AG09319 (cell line): ENCODE measurements at places on chromosomes 5 and 9.
A peak's percentile ranks its signal among the peaks of the same experiment; 100 is the strongest.

DNA sequence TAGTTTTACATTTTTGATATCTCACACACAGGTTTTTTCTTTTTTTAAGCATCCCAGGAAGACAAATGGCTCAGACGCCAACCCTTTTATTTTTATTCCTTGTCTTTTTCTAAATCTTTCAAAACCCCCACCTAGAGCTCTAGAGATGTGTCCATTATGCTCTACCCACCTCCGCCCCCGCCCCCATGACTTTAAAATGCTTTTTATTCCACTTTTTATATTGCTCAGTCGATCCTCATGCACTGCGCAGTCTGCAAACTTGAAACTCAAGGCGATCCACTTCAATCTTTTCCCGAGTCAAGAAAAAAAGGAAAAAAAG is 411 bp upstream of the MAT2B start:
- no peak for DNase-seq

GRCh38 chr5:60943624-60944023 is 1.2 kb downstream of the ERCC8 start:
- DNase-seq, result no peak

DNA sequence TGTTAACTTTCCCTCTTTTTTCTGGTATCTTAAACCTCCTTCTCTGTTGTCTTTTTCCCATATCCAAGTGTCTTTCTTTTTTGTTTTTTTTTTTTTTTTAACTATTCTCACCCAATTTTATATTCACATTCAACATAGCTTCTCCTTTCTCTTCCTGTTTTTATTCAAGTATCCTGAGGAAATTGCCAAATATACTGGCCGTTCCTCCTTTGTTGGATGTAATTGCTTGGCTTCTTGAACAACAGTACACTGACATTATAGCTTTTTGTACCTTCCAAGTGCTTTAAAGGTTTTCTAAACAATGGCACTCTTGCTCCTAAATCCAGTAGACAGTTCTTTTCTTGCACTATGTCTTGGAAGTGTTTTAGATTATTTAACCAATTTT is 1146.8 kb downstream of the MAT2B start:
- DNase-seq, result no peak

DNA sequence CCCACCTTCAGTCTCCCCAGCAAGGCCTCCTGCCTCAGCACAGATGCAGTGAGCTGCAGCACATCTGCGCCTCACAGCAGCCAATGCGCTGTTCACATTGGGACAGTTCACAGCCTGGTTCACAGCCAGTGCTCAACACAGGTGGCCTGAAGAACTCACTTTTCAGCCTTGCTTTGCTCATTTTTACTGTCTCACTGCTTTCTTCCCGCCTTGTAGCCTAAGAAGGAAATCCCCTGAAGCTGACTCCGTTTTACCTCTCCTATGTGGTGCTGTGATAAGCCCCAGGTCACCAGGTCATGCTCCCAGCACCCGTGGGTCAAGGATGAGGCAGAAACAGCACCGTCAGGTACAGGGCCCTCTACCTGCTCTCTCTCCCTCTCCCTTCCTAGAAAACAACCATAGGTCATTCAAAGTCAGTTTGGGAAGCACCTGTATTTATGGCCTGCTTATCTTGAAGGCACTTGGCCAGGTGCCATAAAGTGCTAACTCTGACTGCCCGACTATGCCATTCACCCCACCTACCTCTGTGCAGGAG is 1.1 kb downstream of the GCNT4 start:
- no peak for DNase-seq

DNA sequence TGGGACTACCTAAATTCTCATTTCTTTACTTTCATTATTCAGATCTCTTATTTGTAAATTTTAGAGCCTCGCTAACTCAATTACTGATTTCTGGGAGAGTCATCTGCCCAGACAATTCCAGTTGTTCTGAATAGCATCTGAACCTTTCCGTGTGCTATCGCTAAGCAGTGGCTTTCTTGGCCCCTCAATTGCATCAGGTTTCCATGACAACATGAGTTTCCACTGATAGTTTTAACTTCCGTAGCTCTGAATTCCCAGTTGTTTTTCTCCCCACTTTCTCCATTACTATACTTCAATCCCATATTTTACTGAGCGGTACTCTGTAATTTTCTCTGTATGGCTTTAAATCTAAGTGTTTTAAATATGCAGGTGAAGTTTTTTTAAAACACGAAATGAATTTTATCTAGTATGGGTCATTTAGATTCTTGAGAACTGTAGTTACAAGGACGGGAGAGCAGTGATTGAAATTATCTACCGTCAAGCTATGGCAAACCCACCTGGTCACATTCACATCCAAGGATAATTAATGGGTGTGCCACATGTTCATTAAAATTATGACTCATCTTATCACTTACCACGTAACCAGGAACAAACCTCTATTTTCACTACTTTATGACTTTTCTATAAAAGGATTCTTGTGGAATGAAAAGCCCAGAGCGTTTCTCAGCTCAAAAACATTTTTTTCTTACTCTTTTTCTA is 223.5 kb upstream of the PCSK5 start:
- no peak for DNase-seq

DNA sequence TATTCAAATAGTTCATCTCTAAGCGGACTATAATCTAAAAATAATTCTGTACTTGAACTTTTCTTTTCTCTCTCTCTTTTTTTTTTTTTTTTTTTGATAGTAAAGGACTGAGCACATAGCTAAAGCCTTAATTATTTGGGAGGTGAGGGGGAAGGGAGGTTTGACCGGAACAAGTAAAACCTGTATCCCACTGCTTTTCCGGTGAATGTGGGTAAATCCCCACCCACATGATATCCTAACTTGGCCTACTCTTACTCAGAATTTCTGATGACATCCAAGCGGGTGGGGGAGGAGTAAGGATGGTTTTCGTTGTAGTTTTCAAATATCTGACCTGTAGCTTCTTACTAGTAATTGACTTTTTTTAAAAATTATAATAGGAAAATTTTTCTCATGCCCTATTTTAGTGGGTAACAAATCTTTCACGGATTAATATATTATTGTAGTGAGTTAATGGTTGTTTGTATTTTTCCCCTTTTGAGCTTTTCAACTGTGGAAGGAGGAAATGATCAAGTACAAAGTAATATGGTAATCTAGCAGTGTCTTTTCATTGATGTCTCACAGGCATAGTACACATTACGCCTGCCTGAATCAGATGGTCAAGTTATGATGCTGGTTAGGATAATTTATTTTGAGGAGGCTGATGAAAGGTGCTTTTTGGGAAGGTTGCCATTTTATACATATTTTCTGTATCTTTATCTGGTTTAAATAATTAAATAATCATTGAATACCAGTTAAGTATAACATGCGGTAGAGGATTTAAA is 2.2 kb upstream of the ELL2 start:
- DNase-seq, result no peak

- no peak for DNase-seq
These were observed 2.9 kb upstream of the MYOZ3 start for GRCh38 chr5:150658121-150658520.

DNA sequence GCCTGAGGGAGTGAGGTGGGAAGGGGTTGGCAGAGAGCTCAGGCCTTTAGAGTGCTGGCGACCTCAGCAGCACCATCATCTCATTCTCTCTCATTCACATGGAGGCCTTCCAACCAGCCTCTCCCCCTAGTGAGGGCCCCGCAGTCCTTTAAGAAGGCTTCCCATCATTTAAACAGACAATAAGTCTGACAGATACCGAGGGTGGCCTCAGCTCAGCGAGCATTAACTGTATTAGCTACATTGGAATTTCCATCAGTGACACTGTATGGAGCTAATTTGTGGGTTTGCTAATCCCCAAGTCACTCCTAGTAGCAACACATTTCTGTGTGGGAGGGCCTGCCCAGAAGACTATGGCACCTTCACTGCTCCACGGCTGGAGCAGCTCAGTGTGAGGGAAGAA is 75.8 kb downstream of the INSYN2B start:
- DNase-seq, result no peak

DNA sequence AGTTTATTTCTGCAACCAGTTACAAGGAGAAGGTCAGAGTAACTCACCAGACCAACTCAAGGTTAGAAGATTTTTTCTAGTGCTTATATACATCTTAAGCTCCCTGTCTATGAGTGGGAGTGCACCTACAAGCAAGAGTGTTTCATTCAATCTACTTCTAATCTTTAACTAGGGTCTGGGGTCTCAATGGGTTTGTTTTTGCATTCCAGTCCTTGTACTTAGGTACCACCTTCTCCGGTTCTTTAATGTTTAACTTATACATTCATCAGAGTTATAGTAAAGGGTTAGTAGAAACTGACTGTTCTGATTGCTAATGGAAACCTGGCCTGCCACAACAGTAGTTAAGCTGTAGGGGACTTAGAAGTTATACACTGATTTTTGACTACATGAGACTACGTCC is 271.7 kb downstream of the HTR1A start:
- DNase-seq, result no peak

DNA sequence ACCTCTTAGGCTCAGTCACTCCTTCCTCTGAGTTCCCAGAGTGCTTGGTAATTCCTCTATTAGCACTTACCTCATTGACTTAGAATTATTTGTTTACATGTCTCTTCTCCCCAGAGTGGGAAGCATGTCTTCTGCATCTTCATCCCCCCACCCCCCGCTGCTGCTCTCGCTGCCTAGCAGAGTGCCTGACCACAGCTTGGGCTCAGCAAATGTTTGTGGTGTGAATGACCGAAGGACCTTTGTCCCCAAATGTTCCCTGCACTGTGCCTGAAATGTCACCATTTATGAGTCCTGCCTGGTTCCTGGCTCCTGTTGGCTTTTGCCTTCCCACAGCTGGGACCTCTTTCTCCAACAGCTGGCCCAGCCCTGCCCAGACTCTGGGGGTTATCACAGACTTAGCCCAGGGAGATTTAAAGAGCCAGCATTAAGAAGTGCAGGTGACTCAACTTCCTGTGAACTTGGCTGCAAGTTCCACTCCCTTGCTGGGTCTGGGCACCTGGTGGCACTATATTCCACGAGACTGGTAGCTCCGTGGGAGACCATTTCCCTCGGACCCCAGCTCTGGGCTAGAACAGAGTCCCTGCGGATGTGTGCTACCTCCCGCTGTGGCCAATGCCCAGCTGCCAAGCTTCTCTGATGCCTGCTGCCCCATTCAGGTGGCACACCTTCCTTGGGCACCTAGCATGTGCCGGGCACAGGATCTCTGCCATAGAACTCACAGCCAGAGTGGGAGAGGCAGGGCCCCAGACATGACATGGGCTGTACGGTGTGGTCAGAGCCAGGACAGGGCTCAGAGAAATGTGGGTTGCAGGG is 1.8 kb upstream of the HMCN2 start:
- DNase-seq, result no peak

DNA sequence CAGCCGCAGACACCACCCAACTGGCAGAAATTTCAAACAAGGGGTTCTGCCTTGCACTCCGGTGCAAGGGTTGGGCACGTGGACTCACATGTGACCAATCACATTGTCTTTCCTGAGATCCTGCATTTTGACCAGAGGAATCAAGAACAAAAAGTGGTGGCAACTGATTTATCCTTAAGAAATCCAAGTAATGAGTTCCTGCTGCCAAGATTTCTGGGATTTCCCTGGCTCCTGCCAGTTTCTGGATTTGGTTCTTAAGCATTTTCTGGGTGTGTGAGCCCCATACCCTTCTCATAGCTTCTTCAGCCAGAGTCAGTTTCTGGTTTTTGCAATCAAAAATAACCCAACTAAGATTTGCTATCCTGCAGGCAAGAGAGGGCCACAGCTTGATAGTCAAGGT is 17.4 kb upstream of the KCNIP1 start:
- DNase-seq, result no peak

- no peak for DNase-seq
These were observed 168.4 kb downstream of the CCDC192 start for GRCh38 chr5:127871503-127872153.

- DNase-seq, result no peak
These were observed 78.1 kb upstream of the DAP start for GRCh38 chr5:10839118-10839517.

DNA sequence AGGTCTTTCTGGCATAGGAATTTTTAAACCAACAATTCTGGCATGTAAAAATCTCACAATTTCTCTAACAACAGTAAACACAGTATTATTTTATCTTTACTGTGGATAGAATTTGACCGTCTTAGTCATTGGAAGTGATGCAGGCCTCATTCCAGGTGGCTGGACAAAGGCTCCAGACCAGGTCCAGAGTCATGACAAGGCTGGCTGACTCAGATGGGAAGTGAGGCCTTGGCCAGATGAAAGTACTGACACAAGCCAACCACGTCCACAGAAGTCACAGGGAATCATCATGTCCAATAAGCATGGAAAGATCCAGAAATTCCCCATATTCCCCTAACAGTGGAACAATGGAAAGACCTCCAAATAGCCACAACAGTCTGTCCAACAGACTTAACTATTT is 12.4 kb downstream of the SPOCK1 start:
- no peak for DNase-seq

GRCh38 chr5:161312882-161313281 is 233.6 kb downstream of the GABRB2 start:
- no peak for DNase-seq

DNA sequence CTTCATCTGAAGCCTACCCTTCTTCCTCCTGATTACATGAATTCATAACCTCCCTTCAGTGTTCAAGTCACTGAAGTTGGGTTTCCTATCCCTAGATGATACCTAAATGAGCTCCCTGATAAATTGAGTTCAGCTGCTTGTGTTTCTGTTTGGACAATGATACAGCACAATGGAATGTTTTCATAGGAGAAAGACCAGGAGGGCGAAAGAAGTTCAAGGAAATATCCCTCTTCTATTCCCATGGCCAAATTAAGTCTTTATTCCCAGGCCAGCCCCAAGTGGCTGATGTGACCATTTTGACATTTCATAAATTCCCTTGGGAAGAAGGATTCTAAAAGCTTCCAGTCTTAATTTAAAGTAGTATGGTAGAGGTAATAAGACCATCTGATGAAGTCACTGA is 555.8 kb upstream of the CLINT1 start:
- DNase-seq, result peak; percentile 71

GRCh38 chr5:43400082-43400481 is 12.1 kb downstream of the CCL28 start:
- no peak for DNase-seq

DNA sequence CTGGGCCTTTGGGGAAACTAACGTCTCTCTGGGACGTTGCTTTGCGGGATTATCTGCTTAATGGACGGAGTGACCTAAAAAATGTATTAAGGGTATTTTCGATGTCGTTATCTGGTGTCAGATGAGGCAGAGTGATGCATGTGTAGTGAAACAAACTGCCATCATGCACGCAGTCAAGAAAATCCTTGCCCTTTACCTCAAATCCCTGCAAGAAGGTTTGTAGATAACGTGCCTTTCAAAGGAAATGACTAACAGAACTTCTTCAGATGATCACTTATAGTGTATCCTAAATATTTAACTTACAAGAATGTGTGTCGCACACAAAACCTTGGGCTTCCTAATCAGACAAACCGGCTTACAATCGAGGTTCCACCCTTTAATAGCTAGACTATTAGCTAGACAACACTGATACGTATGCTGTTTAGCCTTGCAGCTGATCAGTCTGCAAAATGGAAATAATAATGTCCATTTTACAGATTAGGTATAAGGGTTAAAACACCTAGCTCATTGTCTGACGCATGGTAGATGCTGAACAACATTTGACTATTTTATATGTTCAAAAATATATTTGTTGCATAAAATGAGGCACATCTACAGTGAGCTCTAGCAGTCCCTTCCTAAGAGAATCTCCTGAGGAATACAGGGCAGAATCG is 541 bp upstream of the TBCA start:
- no peak for DNase-seq
